PC-3 (cell line): ENCODE measurements at places on chromosomes 13 and 19.
A peak's percentile ranks its signal among the peaks of the same experiment; 100 is the strongest.

DNA sequence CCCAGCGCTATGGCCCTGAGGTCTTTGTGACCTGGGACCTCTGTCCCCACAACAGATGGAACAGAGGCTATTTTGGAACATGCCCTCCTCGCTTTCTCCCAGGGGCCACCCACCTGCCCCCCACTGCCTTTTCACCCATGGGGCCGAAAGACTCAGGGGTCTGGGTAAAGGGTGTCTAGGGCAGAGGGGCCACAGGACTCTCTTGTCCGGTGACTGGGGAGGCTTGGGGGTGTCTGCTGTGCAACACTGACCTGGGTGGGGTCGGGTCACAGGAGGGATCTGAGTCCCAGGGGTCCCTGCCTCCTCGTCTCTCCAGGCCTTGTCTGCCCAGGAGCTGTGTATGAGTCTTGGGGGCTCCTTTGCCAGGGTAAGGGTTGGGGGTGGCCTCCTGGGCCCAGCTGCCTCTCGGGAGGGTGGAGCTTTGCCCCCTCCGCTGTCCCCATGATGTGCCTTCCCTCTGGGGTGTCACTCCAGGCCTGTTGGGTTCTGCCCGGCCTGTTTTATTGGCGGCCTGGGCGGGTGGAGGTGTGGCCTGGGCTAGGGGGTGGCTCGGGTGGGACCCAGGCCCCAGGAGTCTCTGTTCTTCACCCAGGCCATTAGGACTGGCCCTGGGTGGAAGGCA is 2.1 kb downstream of the ARID3A start:
- no peak for DNase-seq

DNA sequence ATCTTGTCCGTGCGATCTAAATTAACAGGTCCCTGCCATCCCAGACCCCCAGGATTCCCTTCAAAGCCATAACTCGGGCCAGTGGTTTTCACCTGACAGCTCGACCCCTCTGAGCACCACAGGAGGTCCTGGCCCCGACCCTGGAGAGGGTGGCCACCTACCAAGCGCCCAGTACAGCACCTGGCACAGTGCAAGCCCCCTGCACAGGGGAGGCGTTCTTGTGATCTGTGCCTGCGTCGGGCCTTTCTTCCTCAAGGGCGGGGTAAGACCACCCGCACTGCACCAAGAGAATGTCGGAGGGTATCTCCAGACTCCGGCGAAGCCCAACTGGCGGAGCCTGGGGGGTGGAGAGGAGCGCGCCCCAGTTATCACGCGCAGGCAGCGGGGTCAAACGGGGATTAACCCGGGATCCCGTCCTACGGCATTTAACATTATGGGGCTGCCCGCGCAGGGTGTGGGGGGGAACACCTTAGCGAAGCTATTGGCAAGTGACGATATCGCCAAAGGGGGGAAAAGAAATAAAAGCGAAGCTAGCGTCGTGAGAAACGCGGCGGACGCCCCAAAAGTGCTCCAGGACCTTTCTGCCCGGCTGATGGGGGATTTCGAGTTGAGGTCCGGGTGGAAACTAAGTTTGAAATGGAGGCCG is 1.3 kb upstream of the HNRNPL start:
- no peak for DNase-seq

DNA sequence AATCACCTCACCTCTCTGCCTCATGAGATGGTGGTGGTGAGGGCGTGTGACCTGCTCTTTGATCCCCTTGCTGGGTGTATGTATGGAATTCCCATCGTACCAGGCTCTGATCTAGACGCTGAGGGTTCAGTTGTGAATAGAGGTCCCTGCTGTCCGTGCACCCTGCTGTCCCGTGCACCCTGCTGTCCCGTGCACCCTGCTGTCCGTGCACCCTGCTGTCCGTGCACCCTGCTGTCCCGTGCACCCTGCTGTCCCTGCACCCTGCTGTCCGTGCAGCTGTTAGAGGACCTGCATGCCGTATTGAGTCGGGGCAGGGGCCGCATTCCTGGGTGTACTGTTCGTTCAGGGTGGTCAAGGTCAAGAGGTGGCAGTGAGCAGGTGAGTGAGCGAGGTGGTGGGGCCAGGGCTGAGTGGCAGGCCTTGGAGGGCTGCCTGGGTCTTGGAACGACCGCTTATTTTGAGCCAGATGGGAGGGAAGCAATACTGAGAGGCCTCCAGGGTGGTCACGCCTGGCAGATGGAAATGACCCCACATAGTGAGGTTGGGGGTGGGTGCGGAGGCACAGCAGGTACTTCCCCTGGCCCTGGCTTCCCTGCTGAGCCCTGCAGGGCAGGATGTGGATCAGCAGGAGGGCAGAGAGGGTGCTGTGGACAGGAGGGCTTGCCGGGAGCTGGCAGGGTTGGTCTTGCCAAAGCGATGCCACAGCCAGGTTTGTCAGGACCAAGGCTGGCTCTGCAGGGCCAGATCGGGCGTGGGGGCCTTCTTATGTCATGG is 4.6 kb upstream of the EPN1 start:
- DNase-seq: no peak

DNA sequence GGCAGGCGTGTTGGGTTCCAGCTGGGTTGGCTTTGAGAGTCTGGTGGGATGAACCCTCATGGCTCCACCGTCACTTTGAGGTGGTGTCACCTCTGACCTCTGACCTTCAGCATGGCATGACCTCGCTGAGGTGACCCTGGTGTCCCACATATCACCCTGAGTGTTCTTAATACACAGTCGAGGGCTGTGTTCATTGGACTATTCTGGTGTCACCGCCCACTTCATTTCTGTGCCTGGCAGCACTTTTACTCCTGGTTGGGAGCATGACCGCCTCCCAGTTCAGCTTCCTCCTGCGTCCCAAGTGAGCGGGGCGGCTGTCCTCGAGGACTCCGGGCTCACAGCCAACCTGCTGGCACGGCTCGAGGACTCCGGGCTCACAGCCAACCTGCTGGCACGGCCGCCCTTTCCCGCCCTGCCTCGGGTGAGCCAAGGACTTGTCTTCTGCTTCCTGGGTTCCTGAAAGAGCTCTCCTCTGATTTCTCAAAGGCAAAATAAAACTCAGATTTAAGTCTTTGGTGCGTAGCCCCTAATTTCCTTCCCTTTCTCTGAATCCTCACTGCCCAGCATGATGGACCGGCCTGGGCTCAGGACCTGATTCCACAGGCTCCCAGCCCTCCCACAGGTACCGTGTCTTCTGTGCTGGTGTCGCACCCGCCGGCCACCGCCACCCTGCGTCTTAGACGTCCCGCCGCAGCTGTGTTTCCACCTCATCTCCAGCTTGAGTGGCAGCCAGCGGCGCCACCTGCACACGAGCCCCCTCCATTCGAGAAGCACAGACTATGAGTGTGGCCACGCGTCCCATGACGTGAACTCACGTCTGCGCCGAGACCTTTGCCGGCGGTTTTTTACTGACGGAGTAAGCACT is 10.4 kb downstream of the ATP4B start:
- DNase-seq: peak; percentile 82

GRCh38 chr13:108728370-108728769 is 99.0 kb downstream of the MYO16 start:
- DNase-seq: peak; percentile 17

DNA sequence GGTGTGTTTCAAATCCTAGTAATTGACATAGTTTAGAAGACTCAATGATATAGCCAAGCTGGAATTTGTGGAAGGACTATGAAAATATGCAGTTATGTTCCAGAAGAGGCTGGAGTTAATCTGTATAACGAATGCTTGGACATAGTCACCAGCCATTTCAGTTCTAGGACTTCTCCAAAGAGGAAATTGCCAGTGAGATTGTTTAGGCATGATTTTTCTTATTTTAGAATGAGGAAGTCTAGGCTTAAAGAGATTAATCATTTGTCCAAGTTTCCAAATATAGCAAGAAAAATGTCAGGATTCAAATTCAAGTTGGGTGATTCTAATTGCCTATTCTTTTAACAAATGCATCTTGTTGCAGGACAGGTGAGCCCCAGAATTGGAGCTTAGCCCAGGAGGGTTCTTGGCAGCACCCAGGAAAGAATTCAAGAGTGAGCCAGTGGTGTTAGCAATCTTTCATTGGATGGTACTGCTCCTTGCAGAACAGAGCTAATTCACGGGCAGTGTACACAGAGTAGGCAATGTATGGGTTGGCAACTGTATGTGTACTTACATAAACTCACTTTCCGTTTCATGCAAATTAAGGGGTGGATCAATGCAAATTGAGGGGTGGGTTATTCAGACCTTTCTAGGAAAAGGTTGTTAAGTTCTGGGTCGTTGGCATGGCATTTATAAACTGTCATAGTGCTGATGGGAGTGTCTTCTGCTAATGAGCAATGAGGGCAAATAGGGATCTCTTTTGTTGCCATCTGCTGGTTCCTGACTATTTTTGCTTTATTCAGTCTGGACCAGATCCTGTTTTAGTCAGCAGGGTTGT is 763.1 kb upstream of the SLITRK1 start:
- DNase-seq: no peak

DNA sequence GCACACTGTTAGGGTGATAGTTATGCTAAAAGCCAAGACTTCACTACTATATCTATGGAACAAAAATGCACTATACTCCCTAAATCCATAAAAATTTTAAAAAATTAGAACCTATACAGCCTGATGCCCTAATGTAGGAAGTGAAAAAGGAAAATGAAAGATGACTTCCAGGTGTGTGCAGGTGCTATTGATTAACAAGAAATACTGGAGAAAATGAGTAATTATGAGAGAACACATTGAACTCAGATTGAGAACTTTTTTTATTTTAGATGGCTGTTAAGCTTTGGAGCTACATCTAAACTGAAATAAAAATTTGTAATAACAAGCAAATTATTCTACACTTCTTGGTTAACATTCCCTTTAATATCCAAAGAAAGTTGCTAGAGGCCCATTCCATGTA is 1015.7 kb downstream of the PCDH9 start:
- no peak for DNase-seq

DNA sequence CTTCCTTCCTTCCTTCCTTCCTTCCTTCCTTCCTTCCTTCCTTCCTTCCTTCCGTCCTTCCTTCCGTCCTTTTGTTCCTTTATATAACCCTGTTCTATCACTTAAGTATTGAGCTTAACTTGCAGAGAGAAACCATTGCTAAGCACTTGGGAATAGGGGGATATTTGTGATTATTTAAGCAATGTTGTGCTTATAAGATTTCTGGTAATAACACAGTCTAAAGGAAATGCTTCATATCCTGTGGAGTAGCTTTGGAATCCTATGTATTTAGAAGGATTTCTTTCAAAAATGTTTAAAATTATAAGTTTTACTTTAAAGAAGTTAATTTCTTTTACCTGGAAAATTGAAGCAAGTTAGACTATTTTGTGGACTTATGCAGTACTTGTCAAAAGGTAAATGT is 209.8 kb downstream of the PCCA start:
- DNase-seq: no peak

DNA sequence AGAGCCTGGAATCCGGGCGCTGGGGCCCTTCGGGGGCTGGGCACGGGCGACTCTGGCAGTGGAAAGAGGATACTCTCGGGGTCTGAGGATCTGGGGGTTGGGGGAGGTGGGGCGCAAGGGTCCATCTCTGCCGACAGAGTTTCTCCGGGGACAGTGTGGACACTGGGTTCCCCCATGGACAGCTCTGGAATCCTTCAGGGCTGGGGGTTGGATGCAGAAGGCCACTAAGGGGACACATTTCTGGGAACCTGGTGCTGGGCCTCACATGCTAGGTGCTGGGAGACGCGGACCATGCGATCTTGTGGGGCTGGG is 2.3 kb downstream of the TGFBR3L start:
- DNase-seq: no peak

- DNase-seq: no peak
Measured at GRCh38 chr13:109719962-109720646, 66.3 kb downstream of the IRS2 start.

DNA sequence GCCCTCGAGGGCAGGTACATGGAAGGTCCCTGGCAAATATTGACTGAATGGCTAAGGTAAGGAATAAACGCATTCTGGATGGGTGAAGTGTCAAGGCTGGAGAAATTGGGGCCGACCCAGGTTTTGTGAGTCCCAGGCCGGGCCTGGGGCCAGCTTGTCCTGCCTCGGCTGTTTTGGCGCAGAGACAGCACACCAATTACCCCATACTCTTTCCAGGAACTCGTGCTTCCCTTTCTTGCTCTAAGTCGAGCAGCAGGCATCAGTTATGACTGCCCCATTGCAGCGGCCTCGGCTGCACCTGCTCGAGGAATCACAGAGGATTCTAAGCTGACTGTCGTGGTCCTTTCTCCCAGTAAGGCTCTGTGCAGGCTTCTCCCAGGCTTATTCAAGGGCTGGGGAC is 67.1 kb downstream of the ZNF536 start:
- DNase-seq: no peak

DNA sequence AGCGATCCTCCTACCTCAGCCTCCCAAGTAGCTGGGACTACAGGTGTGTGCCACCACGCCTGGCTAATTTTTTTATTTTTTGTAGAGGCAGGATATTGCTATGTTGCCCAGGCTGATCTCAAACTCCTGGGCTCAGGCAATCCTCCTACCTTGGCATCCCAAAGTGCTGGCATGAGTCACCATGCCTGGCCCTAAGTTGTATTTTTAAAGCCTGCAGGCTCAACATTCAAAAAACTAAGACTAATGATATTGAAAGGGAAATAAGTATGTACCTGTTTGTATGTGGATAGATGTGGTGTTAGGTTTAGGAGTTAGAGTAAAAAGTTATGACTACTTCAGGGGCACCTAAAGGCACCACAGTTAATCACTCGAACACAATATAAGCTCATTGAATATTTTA is 5.4 kb upstream of the IPO5 start:
- peak; percentile 65 for DNase-seq

DNA sequence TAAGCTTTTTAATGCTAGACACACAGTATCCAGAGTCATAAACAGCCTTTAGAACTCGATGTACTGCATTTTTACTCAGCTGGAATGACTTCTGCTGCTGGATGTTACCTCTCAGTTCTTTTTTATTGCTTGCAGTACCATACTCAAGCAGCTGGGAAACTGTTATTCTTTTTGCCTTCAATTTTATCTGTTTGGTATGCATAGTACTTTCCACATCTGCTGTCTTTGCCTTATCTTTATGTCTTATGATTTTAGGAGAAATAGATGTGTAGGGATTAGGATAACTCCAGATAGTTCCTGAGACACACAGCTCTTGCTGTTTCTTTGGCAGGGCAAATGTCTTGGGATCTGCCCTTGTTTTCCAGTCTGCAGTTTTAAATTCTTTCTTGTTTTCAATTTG is 31.5 kb downstream of the TEX30 start:
- no peak for DNase-seq

DNA sequence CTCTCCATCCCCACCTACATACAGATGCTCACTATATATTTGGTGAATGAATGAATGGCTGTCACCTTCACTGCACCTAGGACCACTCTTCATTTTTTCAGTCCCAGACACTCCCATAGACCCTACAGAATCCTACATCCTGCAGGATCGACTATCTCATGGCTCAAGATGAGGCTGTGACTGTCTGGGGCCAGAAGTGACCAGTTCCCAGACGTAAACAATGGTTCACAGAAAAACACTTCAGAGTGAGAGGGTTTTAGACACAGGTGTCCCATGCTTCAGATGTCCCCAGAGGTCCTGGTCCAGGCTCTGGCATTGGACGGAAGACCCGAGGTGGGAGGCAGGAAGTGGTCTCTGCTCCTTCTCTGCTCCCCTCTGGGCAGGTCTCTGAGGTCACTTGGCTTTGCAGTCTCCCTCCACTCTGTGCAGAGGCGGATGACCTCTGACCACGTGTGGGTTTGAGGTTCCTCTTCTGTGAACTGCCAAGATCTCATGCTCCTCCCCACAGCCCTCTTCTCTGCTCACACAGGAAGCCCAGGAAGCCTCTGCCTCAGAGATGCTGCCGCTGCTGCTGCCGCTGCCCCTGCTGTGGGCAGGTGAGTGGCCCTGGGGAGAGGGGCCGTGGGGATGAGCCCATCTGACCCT is 24.9 kb downstream of the SIGLEC7 start:
- no peak for DNase-seq
